ENCODE measurements at places on chromosomes 13 and 19. TPM values are rescaled to one million over a fixed set of nuclear protein-coding genes. Genes with fewer than 3 reads are reported as not detected.

Gene RXFP2
- total RNA-seq: not detected

Gene SLC25A41
- total RNA-seq: 0.24 TPM

Gene ZNF564
- total RNA-seq: 0.95 TPM

Gene ABHD17A
- 18.9 TPM for total RNA-seq

Gene SAE1
- 239 TPM for total RNA-seq

Gene CACNG7
- total RNA-seq: 9.3 TPM

Gene CERS1
- total RNA-seq: 5.1 TPM

Gene IGFL4
- total RNA-seq: 0.51 TPM

Gene TMEM190
- total RNA-seq: 1.5 TPM

Gene NLRP7
- total RNA-seq: not detected

Gene ZNF682
- total RNA-seq: not detected

Gene DACH1
- not detected for total RNA-seq

Gene ZNF607
- total RNA-seq: 4.8 TPM

Gene CGB8
- total RNA-seq: 5.1 TPM

Gene LILRA6
- not detected for total RNA-seq

Gene COG3
- 15.8 TPM for total RNA-seq

Gene LRP3
- total RNA-seq: 50.5 TPM

Gene DIRAS1
- 4.3 TPM for total RNA-seq

Gene ZNF534
- not detected for total RNA-seq

Gene SIAH3
- total RNA-seq: not detected

Gene PGLYRP2
- total RNA-seq: 0.06 TPM
